Esophagus mucosa (tissue), 1 donor: ENCODE measurements at places on chromosomes 7 and 10. TPM values are rescaled to one million over a fixed set of nuclear protein-coding genes. Genes with fewer than 3 reads are reported as not detected.

GRCh38 chr7:154928136-154929005 is 74.6 kb downstream of the PAXIP1 start:
- ATAC-seq = peak; percentile 78

DNA sequence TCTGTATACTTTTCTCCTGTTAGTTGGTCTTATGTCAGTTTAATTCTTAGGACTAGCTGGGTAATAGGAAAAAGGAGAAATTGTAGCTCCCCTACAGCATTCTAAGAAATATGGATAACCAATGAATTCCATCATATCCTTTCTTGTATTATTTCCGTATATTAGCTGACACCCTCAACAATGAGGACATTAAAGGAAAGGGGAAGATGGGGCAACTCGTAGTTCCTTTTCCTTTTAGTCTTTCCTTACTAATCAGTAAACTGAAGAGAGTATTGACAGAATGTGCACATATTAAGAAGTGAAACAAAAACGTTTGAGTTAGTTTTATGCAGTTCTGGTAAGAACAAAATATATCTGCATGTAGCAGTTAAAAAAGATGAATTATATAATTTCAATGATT is 35.1 kb upstream of the C10orf67 start:
- ATAC-seq = no peak

DNA sequence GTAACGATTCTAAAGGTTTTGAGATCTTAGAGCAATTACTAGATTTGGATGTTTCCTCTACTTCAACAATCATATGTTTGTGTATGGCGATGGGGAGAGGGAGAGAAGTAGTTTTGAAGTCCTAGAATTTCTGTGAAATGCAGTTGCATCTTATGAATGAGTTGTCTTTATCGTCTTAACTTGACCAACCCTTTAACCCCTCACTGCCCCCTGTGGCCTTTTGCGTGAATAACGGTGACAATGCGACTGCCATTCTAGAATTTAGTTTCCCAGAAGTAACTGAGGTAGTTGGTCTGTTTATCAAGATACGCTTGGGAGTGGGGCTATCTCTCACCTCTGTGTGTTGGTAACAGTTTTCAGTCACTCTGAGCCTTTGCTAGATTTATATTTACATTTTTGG is 204.6 kb downstream of the HDAC9 start:
- no peak for ATAC-seq

DNA sequence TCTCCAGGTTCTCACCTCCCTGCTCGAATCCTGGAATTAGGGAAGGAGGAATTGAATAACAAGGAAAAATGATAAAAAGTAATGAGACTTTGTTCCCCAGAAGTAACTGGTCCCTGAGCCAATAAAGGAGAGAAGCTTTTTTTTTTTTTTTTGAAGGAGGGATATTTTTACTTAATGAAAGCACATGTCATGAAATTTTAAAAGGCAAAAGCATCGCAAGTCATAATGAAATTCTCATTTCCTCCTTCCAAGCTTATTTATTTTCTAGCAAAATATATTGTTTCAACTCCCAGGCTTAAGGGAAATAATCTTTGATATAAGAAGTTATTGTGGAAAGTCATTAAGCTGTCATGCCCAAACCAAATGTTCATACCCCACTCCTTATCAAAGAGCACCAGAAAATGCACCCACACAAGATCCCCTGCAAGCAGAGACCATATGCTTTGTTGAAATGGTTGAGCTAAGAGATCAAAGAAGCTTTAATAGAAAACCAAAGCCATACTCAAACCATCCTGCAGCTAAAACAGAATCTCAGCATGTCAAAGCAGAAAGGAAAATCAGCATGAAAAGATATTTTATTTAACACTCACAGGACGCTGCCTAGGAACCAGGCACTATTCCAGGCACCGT is 16.7 kb upstream of the ABCC2 start:
- no peak for ATAC-seq

GRCh38 chr7:28500138-28500537 is 87.8 kb downstream of the CREB5 start:
- ATAC-seq = no peak

DNA sequence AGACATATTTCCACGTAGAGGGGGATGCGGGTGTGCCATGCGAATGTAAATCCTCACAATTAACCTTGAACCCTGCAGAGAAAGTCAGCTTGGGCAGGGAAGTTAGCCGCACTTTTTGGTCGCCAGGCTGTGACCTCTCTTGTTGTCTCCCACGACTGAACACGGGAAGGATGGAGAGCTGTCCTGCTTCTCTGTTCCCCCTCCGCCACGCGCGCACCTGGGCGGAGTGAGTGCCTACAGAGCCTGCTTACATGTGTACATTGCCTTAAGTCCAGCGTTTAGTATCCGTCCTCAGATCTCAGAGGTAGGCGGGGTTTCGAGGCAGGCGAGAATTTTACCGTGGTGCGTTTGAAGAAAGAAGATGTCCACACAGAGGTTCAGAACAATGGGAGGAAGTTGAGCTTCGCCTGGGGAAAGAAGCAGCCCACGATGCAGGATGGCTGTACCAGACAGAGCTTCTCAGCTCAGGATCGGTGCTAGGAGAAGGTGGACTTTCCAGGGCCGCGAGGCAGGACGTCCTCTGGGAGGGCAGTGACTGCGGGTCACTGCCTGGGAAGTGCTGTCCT is 482 bp upstream of the ERCC6 start:
- ATAC-seq = peak; percentile 58

- ATAC-seq = peak; percentile 28
Measured at GRCh38 chr7:2494191-2495130, 18.3 kb upstream of the GRIFIN start.

GRCh38 chr7:5065107-5065407 is 19.4 kb downstream of the RBAK start:
- ATAC-seq = no peak

- no peak for ATAC-seq
Measured at GRCh38 chr10:63169624-63170023, 36.5 kb downstream of the NRBF2 start.

DNA sequence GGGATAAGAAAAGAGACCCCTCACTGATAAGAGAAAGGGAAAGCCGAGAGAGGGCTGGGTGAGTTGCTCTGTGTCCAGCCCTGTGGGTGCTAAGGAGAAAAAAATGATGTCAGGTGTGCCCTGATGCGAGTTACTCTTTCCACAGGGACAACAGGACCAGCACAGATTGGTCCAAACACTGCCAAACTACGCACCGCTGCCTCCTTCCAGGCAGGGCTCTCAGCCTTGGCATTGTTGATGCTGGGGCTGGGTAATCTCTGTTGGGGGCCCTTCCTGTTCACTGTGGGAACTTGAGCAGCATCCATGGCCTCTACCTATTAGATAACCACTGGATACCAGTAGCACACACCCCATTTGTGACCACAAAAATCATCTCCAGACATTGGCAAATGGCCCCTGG is 10.3 kb upstream of the ATP6V0E2 start:
- ATAC-seq = no peak

GRCh38 chr10:78401624-78402367 is 368.1 kb downstream of the RPS24 start:
- no peak for ATAC-seq

DNA sequence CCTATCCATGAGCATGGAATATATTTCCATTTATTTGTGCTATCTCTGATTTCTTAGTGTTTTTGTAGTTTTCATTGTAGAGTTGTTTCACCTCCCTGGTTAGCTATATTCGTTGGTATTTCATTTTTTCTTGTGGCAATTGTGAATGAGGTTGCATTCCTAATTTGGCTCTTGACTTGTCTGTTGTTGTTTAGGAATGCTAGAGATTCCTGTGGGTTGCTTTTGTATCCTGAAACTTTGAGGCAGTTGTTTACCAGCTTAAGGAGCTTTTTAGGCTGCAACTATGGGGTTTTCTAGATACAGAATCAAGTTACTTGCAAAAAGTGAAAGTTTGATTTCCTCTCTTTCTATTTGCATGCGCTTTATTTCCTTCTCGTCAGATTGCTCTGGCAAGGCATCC is 304.7 kb upstream of the GRM3 start:
- no peak for ATAC-seq

DNA sequence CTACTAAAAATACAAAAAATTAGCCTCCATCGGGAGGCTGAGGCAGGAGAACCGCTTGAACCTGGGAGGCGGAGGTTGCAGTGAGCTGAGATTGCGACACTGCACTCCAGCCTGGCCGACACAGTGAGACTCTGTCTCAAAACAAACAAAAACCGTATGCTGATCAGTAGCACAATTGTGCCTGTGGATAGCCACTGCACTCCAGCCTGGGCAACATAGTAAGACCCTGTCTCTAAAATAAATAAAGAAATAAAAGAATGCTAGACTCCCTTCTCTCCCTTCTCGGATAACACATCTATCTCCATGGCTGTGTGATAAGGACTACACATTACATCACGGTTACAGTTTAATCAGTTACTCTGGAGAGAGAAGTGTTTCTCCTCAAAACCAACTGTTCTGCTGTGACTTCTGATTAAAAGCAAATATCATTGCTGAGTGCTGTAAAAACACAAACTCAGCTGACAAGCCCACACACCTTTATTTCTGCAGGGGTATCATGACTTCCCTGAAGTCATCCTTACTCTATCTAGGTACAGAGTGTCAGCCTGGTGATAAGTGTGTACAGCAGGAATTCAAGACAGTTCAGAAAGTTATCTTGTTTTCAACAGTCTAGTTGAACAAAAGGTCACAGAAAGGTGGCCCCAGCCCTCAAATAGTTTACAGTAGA is 5.3 kb upstream of the ARHGAP19 start:
- no peak for ATAC-seq

DNA sequence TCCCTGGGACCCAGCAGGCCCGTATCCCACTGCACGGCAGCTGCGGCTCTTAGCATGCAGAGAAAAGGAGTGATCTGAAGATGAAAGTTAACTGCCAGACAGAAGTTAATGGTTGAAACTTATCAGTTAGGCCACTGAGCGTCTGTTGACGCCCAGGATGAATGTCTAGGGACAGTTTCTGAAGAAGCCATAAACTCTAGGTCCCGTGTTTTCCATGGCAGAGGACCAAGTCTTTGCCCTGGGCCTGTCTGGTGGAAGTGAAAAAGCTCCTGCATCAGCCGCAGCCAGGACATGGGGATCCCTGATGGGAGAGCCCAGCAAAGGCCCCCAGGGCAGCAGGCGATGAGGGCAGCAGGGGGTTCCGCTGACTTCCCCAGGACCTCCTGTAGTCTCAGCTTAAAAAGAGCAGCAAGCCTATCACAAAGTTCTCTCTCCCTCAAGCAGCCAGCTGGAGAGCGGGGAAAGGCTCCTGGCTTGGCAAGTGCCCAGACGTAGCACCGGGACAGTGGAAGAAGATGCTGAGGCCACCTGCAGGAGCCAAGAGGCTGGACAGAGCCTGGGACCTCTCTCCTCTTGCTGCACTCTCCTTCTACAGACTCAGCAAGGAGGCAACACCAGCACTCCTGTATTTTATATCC is 79.6 kb downstream of the TNS3 start:
- ATAC-seq = no peak

OR6V1 gene
- total RNA-seq = not detected

HOXA5 gene
- total RNA-seq = 5.6 TPM

CTAGE4 gene
- 3.1 TPM for total RNA-seq

TRPV5 gene
- not detected for total RNA-seq

WEE2 gene
- not detected for total RNA-seq

PUS7 gene
- total RNA-seq = 12.1 TPM
